ENCODE measurements at places on chromosomes 3 and 15.

GRCh38 chr3:11118181-11118682 lies 36.1 kb upstream of the HRH1 start:
- DNase-seq: no peak

DNA sequence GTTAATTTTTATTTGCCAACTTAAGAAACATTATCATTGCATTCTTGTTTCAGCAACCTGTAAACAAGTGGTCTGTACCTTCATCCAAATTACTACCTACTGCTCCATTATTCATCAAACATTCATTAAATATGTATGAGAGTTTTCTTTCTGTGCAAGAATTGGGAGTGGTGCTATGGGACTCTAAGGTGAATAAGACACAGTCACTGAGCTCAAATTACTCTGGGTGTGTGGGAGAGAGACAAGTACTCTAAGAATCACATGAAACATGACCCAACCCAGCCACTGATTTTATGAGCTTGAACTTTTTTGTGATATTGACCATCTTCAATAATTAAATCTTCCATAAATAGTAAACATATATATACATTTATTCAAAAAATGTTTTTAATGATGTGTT lies 227.2 kb upstream of the TP63 start:
- no peak for DNase-seq

- no peak for DNase-seq
Measured at GRCh38 chr3:194521510-194522260, 34.9 kb upstream of the ATP13A3 start.

DNA sequence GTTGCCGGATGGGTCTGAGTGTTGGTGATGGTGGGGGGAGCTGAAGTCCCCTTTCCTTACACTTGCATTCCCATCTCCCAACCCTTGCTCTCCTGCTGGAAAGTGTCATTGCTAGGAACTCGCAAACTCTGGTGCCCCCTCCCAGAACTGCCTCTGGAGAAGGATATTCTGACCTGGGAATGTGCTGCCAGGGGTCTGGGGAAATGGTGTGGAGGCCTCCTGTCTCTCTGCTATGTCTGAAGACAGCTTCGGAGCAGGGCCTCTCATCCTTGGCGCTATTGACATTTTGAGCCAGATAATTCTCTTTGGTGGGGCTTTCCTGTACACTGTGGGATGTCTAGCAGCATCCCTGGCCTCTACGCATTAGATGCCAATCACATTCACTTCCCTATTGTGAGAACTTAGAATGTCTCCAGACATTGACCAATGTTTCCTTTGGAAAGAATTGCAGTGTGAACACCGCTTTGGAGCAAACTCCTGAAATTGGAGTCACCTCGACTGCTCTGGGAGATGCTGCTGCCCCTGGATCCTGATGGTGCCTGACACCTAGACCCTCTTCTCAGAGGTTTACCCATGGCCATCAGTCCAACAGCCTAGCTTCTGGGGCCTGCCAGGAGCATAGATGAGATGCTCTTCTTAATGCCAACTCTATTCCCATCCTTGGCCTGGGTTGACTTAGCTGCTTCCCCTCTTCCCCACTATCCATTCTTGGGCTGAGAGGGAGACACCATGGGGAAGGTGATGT lies 2.2 kb upstream of the KY start:
- DNase-seq: no peak

DNA sequence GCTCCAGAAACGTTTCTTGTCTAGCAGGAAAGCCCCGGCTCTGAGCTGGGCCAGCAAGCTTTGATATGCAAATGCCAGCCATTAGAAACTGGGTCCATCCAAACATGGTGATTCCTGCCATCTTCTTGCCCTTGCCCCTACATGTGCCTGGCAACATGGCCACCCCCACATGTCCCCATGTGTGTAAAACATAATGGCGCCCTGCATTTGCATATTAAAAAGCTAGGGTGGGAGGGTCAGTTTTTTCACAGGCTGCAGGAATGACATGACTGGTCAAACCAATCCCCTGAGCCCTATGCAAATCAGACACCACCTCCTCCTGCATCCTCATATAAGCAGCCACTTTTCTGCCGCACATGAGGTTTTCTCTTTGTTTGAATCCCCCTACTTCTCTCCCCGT lies 21.2 kb downstream of the GPR156 start:
- DNase-seq: no peak

DNA sequence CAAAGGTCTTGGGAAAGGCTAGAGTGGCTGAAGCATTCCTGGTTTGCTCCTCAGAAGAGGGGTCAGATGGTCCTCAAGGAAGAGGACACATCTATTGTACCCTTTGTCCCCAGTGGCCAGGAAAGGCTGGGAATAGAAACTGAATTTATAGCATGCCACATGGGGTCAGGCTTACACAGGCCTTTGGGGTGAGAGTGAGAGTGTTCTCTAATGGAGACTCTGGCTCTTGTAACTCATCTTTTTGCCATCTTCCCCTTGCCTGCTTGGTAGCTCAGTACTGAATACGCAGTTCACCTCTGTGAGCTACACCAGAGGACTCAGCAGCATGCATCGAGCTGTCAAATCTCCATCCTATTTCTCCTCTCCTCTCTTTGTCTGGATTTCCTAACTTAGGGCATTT lies 87.5 kb downstream of the ATP2B2 start:
- DNase-seq: no peak

DNA sequence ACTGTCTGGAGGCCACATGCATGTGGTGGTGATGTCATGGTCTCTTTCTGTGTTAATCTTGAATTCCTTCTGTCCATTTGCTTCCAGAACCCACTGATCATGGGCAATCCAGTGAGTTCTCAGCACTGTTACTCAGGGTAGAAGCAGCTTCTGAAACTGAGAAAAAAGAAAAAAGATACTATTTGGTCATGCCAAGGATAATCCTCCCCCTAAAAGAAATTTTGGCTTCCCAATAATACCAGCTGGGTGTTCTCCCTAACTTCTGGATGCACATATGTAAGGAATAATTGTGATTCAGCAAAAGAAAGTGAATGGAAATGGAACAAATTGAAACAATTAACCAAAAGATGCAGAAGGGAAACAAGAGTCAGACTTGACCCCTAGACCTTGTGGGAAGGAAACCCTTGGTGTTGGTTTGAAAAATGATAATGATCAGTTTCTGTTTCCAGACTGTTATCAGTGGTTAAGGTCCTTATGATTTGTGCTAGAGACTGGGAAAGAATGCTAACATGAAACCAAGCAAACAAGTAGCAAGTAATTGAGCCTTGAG lies 92.3 kb downstream of the RBMS3 start:
- peak; percentile 69 for DNase-seq

DNA sequence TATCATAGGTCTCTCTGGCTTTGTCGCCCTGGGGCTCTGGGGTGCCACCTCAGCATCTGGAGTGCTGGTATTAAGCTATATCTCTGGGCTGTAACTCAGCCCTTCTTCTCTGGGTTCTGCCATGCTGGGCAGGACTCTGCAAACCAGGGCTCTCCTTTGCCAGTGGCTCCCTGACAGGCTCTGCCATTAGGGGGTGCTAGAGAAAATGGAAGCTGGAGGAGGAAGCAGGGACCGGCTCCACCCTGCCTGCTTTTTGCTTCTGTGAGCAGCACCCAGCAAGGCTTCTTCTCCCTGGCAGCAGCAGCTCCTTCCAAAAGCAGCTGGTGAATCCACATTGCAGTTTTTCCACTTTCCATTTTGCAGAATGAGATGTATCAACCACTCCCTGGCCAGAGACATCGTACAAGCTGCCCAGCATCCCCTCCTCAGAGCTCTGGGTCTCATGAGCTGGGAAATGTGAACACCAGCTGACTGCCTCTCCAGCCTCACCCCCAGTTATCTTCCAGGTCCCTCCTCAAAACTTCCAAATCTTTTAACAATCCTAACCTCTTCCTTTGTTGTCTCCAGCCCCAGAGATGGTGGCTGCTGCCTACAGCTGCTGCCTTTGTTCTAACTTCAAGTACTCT lies 165.0 kb downstream of the ABHD5 start:
- DNase-seq: no peak

DNA sequence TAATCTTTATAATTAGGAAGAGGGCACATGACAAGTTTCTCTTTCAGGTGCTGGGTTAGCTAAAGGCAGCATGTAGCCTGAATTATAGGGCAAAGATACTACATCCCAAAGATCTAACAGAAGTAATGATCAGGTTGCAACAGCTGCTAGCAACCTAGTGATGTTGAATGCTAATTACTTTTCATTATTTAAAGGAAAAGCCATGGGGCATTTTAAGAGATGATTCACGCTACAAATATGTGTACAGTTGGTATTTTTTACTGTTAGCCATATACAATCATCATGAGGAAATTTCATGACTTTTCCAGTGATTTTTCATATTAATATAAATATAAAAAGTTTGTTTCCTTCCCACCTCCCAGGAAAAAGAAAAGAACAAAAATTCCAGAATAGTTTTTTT lies 43.0 kb downstream of the NEK10 start:
- no peak for DNase-seq

- DNase-seq: no peak
Measured at GRCh38 chr3:191269289-191270085, 59.7 kb upstream of the CCDC50 start.

DNA sequence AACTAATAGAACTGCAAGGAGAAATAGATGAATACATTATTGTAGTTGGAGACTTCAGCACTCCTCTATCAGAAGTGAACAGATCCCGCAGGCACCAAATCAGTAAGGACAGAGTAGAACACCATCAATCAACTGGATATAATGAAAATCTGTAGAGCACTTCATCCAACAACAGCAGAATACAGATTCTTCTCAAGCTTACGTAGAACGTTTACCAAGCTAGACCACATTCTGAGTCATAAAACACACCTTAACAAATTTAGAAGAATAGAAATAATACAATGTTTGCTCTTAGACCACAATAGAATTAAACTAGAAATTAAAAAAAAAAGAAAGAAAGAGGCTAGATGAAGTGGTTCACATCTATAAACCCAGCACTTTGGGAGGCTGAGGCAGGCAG lies 70.7 kb upstream of the NEDD4 start:
- no peak for DNase-seq

DNA sequence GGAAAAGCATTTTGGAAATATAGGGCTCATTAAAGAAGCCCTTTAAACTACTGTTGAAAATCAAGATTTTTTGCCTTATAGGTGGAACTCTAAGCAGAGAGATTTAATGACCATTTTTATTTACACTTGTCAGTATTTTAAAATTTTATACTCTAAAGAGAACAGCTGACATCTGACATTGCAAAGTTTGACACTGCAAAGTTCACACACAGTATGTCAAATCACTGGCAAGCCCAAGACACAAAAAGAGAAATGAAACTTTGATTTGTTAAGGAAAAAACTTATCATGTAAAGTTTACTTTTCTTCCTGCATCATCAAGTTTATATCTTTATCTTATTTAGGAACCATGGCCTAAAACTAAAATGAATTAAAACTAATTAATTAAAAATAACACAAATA lies 40.2 kb downstream of the DPH6 start:
- DNase-seq: no peak

DNA sequence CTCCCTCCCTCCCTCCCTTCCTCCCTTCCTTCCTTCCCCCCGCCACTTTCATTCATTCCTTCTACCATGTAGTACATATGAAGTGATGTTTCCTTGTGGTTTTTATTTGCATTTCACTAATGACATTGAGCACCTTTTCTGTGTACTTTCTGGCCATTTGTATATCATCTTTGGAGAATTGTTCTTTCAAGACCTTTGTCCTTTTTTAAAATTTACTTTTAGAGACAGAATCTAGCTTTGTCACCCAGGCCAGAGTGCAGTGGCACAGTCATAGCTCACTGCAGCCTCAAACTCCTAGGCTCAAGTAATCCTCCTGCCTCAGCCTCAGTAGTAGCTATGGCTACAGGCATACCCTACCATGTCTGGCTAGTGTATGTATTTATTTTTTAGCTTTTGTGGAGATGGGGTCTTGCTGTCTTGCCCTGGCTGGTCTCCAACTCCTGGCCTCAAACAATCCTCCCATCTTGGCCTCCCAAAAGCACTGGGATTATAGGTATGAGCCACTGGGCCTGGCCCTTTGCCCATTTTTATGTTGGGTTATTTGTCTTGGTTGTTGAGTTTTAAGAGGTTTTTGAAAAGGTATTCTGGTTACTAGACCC lies 42.0 kb upstream of the CTDSPL2 start:
- DNase-seq: no peak

DNA sequence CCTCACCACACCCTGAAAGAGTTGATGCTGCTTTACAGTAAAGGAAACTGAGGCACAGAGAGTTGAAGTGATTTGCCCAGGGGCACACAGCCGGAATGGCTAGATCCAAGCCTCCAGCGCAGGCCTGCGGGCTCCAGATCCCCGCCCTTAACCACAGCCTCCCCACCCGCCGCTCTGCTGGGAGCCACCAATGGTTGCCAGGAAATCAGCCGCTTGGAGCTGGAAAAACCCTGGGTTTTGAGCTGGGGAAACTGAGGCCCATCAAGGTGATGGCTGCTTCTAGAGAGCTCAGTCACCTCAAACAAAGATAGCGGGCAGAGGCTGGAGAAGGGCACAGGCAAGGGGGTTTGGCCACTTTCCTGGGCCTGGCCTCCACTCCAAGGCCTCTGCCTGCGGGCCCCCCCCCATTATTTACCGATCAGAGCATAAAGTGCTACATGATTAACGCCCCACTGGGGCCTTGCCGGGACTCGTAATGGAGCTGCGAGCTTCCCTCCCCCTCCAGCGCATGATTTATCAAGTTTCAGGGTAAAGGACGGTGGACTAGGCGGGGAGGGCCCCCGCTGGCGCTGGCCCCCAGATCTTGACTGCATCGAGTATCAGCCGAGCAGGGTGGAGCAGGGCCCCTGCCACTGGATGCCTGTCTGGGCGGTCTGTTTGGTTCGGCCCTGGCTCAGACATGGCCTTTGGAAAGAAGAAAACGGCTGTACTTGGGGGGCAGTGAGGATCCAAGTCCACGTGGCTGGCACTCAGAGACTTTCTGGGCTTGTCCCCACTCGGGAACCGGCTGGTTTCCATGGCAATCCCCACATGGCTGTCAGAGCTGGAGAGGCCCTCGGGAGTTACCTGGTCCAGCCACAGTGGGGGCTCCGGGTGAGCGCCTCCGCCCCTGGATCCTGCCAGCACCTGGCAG lies 9.1 kb downstream of the PLXND1 start:
- no peak for DNase-seq

DNA sequence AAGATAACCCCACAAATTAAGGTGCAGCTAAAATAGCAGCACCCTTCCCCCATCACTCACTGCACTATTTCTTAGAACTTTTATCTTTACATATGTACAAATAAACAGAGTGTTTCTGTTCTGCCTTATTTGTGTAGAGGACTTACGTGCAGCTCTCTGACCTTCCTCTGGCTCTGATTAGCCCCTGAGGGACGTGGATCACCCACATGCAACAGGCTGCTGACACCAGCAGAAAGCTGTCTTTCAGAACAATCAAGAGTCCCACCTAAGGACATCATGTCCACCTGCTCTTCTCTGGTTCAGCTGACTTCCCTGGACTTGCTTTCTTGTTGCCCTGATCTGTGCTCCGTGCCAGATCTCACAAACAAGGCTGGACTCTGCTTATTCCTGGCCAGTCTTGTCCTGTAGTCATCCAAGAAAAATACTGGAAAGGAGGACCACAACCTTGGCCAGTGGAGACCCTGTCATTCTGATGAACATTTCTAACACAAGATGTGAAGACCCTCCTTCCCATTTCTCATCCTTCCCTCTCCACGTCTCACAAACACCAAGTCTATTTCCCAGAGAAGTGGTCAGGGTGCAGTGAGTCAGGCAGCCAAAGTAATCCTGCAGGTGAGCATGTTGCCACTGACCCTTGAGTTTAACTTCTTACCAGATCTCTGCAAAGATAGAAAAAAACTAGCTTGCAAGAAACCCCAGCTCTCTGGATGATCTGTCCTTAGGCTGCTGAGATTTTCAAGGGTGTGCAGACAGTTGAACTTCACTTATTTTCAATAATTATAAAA lies 243.6 kb upstream of the ICE2 start:
- DNase-seq: no peak

Measured in AG09319 (cell line).